Stimulated activated CD4-positive, alpha-beta T cell treated with anti-CD3 and anti-CD28 coated beads, Interleukin-4, amount 100 ng/mL, for 48 hours (primary cell): ENCODE measurements at places on chromosomes 3 and 15.

GRCh38 chr3:46671541-46672348 is 21.7 kb downstream of the ALS2CL start:
- no peak for DNase-seq

DNA sequence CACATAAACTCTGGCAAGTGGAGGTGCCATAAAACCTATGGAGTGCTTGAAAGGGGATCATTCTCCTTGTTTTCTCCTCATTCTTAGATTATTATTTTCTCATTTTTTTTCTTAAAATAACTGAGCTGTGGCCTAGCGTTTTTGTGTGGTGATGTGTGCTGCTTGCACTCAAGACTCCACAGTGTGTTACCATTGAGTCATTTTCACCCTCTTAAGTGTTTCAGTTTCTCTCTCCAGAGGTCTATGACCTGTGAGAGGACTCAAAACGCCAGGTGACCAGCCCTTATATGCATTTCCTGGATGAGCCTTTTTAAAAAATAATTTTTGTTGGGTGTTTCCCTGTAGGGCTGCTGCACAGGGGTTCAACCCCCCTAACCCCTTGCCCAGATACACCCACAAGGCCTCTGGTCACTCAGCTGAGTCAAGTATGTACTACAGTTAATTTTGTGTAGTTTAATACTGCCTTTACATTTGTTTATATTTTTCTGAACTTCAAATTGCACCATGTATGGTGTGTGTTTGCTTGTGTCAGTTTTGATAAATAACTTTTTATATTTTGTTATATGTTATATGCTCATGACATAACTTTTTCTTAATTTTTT is 15.4 kb upstream of the BTLA start:
- no peak for DNase-seq

DNA sequence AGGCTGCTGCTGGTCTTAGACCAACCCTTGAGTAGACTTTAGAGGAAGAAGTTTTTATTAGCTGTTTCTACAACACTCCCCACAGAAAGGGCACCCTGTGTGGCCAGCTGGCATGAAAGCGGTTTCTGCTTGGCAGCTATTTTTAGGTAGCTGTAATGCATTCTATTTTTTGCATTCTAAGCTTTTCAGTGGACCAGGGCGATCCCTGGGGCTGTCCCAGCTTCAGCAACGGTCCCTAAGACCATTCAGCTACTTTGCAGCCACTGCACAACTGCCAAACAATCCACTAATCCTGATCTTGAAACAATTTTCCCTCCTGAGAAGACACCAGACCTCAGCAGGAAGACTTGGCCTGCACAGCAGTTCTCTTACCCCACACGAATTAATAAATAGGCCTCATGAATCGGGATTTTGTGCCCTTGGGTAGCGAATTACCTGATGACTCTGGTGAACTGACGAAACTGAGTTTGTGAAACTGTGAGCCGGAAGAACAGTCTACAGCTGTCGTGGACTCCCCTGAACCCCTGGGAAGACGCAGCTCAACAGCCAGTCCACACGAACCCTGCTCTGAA is 14.6 kb upstream of the TFRC start:
- no peak for DNase-seq

DNA sequence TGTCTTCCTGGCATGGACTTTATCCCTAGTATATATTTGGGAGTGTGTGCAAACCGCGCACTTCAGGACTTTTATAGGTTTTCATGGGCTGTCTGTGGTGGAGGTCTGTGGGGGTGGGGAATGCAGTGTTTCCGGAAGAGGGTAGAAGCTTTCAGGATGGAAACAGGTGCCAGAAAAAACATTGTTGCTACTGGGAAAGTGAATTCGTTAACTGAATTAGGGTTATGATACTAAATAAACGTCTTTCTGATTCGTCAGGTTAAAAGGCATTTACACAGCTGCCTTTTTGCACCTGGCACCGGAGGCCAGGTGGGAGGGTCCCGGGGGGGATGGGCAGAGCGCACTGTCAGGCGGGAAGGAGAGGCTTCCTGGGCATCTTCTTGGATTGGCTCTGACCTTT is 62.1 kb downstream of the SLCO3A1 start:
- no peak for DNase-seq

- no peak for DNase-seq
These were observed 59.4 kb downstream of the DENND4A start for GRCh38 chr15:65732698-65733097.

DNA sequence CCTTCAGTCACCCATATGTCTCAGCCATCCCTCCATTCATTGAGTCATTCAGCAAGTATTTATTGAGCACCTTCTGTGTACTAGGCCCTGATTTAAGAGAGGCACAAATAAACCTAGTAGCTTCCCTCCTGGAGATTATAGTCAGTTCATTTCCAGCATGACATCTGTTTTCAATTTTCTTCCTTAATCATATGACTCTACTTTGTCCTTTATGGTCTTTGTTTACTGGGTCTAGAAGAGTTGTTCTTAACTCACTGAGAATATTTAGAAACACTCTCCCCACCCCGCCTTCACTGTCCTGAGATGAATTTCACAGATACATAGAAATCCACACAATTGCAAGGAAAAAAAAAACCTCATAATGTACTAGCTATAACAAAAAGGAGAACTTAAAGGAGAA is 44.8 kb upstream of the ADAMTS9 start:
- no peak for DNase-seq

DNA sequence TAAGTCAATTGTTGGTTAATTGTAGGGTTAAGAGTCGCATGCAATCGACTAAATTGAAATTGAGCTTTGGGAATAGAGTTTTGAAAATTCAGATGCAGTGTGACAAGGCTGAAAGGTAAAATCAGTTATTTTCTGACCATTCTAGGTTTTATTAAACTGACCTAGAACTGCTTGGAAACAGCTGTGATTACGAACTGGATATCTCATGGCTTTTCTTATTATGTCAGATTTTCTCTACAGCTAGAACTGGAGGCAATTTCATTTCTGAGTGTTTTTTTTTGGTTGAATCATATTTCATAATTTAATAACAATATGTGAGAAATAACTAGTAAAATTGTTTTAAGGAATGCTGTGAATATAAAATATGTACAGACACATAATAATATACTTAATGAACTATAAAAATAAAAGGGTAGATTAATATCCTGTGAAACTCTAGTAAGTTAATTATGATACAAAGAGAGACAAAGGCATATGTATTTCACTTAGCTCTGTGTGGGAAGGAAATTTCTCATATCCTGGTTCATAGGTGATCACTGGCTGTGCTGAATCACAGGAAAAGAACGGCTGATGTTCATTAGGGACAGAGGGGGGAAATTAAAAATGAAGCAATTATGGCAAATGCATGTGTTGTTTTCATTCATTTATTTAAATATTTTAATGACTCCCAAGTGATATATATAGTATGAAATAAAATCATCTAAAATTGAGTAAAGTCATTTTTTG is 403.2 kb downstream of the ZIC1 start:
- no peak for DNase-seq

DNA sequence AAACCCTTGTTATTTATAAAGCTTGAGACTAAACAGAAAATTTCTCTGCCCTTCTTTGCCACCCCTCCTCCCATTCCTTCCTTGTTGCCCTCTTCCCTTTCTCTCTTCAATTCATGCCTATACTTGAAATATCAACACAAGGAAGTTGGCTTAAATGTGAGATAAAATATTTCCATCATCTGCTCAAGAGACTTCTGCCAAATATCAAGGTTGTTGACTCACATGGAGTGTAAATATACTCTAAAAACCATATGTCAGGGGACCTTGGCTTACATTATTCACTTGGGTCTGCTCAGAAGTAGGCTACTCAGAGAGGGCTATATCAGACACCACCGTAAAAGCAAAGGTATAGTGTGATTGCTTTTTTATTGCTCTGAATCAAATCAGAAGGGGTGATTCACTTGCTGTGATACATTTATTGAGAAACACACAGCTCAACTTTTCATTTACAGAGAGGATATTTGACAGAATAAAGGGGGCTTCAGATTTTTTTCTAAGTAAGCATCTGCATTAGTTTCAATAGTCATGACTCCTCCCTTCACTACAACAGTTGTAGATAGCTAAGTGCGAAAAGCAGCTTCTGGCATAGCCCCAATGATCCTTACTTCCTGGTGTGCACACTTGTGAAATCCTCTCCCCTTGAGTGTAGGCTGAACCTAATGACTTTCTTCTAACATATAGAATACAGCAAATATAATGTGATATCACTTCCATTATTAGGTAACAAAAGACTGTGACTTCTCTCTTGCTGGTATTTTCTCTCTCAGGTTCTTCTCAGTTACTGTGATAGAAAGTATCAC is 386.2 kb downstream of the EFHB start:
- DNase-seq, result no peak

- DNase-seq, result no peak
These were observed 59.6 kb downstream of the ESYT3 start for GRCh38 chr3:138493804-138494606.

- no peak for DNase-seq
These were observed 14.4 kb downstream of the RTP1 start for GRCh38 chr3:187211532-187212195.

DNA sequence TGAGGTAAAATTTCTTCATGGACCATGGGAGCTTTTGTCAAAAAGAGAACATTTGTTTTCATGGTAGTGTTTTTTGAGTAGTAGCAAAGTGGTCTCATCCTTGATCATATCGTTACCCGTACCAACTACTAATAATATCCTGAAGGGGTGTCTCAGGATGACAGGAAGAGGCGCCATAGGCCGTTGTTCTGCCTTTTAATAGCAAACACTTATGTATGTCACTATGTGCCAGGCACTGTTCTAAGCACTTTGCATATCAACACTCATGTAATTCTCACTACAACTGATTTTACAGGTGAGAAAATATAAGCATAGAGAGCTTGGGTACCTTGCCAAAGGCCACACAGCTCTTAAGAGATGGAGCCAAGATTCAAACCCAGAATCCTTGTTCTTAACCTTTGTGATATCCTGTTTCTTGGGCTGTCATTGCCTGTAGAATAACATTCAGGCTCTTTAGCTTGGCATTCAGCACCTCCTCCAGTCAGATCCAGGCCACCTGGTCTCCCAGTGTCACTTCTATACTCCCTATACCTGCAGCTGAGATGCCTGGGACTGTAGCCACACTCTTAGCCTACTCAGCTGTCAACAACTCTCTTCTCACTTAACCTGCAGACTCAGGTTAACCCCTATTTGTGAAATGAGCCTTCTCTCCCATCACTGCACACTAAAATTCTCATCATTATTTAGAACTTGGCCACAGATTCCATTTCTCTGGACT is 113.7 kb downstream of the USP13 start:
- no peak for DNase-seq

GRCh38 chr15:92407916-92408315 is 14.2 kb downstream of the ST8SIA2 start:
- no peak for DNase-seq

DNA sequence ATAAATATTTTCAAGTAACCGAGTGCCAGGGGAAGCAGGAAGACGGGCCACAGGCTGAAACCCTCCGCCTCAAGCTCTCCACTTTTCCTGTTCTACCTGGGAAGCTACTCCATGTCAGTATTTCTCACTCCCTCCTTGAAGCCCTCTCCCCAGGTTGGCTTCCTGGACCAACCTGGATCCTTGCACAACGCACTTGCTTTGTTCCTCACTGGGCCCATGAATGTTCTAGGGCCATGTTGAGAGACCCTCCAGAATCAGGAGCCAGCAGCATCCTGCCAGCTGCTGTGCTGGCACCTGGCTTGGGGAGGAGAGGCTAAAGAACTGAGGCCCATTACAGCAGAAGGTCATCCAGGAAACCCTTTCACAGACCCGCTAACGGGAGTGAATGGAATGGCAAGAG is 79.3 kb upstream of the SNRPA1 start:
- DNase-seq, result no peak

GRCh38 chr3:101216710-101217465 is 103.5 kb downstream of the IMPG2 start:
- DNase-seq, result no peak

GRCh38 chr15:40064231-40064894 is 25.4 kb upstream of the SRP14 start:
- no peak for DNase-seq

DNA sequence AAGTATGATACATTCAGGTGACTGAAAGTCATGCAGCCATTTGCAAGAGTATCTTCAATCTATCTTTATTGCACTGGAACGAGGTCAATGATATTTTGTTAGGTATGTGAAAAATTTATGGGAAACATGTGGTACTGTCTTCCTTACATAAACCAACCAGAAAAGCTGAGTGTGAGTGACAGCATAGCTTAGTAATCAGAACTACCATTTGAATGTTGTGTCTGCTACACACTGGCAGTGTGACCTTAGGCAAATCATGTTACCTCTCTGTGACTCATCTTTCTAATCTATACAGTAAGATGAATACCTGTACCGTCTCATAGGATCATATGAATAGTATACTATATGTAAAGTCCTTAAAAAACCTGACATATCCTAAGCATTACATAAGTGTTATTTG is 337.9 kb upstream of the IL12A start:
- DNase-seq, result no peak

- DNase-seq, result no peak
These were observed 15.1 kb downstream of the PDZRN3 start for GRCh38 chr3:73609655-73610054.
